Natural killer cell (primary cell): ENCODE measurements at places on chromosomes 3 and 15.

GRCh38 chr15:52566889-52567288, 1.9 kb downstream of the ARPP19 start:
- DNase-seq = no peak

DNA sequence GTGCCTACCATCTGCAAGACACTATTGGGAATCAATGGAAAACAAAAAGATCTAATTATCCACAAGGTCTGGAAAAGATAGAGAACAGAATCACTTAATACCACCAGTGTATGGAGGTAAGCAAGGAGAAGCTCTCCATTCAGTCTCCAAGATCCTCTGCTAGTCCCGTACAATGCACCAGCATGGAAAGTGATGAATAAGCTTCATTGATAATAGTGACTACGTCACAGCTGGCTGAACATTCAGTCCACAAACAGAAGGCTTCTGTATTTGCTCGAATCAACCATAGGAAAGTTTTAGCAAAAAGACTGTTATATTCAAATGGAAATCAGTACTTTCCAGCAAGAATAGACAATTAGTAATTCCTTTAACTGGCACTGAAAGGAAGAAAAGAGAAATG, 42.9 kb downstream of the IGSF11 start:
- no peak for DNase-seq

DNA sequence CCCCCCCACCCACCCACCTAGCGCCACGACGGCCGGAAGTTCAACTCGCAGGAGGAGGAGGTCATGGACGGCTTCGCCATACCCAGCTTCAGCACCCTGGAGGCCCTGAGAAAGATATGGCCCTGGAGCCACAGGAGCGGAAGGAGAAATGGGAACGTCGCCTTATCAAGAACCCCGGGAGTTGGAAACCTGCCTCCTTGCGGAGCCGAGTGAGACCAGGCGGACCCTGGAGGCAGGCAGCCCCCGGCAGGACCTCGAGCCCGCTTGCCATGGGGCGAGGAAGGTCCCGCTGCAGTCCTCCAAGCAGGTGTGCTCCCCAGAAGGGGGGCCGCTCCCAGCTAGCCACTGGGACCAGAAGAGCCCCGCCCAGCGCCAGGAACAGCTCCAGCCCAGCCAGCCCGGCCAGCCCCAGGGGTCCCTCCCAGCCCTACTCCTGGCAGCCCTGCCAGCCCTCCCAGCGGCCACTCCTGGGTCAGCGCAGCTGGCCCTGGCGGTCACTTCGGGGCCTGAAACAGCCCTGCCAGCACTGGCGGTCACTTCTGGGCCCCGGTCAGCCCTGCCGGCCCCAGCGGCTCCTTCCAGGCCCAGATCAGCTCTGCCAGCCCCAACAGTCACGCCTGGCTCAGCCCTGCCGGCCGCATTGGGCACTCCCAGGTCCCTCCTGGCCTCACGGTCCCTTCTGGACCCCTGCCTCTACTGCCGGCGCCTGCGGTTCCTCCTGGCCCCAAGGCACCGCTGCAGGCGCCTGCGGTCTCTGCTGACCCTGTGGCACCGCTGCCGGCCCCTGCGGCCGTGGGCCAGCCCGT, 10.3 kb upstream of the ROPN1B start:
- DNase-seq = no peak

DNA sequence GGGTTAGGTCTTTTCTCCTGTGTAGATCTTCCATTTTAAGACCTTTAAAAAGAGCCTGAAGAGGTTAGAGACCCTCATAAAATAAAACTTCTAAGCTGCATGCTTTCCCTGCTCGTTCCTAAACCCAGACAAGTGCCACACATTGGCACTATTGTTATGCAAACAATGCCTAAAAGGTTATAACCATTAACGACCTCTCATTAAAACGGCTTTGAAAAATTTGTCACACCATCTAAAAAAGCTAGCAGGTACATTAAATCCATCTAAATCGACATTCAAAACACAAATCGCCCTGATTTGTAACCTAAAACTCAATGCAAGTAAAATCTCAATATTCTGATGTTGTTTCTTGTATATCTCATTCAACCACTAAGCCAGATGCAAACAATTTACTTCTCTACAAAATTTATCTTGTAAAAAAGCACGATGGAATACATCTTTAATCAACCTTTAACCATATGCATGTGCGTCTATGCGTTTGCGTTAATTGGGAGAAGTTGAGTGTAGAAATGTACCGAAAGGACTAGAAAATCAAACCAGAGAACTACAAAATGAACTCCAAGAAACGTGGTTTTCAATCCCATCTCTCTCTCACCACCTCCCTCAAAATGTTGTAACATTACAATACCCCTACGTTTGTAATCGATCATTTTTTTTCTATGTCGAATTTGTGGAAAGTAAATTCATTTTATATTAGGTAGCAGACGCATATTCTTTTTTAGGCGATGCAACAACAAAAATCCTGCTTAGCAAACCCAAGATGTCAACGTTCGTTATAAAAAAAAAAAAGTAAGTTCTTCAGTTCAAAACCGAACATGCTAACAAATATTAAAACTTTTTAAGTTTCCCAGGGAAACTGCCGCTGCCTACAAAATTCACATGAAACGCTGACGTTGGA, 1.2 kb downstream of the ALDH1A2 start:
- DNase-seq = no peak

DNA sequence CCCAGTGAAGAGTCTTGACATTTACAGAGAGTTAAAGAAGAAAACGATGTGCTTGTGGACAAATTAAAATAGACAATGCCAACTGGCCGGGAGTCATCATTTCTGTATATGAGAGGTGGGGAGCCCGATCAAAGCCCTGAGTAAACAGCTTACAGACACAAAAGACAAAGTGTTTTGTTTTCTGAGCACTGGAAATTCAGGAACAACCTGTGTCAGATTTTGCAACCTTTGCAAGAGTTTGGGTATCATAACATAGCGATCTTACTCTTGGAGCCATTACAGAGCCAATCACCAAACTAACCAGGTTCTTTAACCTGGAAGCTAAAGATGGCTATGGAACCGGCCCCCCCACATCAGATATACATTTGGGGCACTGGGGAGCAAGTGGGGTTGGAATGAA, 101.9 kb upstream of the LRIG1 start:
- DNase-seq = no peak

- DNase-seq = no peak
Observed at GRCh38 chr3:106824856-106825255, 552.4 kb upstream of the CCDC54 start.
